KG1 (cell line): ENCODE measurements at places on chromosomes 2 and 18.

GRCh38 chr18:80108121-80108536 lies 933 bp upstream of the ADNP2 start:
- no peak for DNase-seq

- no peak for DNase-seq
Measured at GRCh38 chr2:61421611-61422010, 49.3 kb downstream of the USP34 start.

GRCh38 chr18:66511792-66512191 lies 92.1 kb downstream of the CDH19 start:
- DNase-seq: no peak

DNA sequence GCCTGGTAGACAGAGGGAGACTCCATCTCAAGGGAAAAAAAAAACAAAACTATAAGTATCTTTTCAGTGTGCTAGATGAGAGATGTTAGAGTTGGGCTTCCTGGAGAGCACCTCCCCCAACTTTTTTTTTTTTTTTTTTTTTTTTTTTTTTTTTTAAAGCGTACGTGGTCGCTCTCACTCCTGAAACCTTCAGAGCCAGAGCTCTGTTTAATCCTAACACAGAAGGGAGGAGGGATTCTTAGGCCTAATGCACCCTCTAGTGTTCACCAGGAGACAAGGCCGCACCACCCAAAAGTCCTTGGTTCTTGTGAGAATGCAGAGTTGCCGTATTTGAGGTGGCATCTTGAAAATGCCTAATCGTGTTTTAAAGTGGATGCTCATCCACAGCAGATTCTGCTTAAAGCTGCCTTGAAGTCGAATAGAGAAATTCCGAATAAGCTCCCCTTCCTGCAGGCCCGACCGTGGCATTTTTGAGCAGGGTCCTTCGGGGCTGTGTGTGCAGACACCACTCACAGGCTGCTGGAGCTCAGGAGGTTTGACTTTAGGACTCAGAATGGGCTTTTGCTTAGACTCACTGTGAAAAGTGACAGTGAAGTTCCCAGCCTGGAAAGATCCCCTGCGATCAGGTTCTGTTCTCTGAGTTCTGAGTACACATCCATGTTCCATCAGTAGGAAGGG lies 252.6 kb downstream of the AGAP1 start:
- DNase-seq: peak; percentile 55
